ENCODE measurements at places on chromosomes 6 and 20.
A peak's percentile ranks its signal among the peaks of the same experiment; 100 is the strongest.

DNA sequence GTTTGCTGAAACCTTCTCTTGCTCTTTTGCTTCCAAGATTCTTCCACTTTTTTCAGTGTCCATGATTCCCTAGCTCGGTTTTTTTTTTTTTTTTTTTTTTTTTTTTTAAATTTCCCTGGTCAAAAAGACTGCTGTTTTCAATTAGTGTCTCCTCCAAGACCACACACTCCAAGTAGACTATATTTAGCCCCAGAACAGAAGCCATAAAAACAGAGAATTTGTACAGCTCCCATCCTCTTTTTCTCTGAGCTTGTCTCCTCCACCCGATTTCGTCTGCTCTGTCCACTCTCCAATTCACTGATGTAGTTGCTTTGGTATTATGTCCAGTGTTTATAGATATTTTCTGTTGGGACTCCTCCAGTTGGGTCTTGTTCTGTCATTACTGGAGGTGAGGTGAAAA lies 37.6 kb downstream of the RSPH3 start:
- DNase-seq: no peak

DNA sequence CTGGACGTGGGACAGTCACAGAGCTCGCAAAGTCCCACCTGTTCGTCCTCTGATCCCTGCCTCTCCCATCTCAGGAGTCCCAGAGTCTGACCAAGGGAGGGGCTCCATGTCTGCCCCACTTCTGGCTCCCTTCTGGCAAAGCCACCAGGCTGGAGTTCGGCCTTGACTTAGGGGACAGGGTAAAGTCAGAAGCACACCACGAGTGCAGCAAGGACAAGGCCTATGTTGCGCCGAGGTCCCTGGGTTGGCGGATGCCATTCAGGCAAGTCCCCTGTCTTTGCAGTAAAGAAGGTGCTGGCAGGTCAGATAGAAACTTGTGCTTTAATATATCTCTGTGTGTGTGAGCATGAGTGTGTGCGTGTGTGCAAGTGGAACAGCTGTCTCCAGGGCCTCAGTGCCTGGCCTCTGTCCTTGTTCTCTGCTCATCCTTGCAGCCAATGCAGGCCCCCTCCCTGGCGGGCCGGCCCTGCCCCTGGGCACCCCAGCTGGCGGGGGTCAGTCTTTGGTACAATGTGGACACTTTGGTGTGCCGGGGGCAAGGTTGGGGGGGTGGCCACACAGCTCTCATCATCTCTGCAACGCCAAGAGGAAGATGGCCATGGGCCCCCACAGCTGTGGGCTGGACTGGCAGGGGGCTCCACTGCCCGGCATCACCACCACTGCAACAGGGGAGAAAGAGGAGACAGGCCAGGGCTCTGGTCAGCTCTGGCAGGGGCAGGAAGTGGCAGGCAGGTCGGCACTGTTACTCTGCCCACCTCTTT lies 60.7 kb downstream of the MDGA1 start:
- DNase-seq: no peak

GRCh38 chr20:55555075-55555650 lies 450.2 kb downstream of the CBLN4 start:
- no peak for DNase-seq

GRCh38 chr6:169158174-169158573 lies 95.5 kb downstream of the THBS2 start:
- DNase-seq: no peak

DNA sequence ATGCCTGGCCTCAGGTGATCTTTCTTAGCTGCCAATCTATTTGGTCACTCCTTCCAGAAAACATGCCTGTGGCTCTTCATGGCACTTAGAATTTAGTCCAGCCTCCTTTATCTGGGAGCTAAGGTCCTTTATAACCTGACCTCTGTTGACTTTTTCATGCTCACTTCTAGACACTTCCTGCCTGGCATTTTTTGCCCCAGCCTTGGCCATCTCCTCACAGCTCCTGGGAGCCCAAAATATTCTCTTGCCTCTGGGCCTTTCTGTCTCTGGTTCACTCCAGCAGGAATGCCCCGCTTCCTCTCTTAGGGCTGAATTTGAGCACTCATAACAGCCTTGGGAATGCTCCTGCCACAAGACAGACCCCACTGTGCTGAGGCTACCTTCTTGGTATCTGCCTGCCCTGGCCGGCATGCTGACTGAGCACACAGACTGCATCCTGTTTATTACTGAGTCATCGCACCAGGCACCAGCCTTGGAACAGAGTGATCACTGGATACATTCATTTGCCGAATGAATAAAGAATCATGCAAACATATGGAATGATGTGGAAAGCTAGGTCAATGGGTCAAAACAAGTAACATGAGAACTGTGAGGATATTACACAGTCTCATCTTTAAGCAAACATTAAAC lies 5.8 kb upstream of the EEF1E1 start:
- peak; percentile 79 for DNase-seq

DNA sequence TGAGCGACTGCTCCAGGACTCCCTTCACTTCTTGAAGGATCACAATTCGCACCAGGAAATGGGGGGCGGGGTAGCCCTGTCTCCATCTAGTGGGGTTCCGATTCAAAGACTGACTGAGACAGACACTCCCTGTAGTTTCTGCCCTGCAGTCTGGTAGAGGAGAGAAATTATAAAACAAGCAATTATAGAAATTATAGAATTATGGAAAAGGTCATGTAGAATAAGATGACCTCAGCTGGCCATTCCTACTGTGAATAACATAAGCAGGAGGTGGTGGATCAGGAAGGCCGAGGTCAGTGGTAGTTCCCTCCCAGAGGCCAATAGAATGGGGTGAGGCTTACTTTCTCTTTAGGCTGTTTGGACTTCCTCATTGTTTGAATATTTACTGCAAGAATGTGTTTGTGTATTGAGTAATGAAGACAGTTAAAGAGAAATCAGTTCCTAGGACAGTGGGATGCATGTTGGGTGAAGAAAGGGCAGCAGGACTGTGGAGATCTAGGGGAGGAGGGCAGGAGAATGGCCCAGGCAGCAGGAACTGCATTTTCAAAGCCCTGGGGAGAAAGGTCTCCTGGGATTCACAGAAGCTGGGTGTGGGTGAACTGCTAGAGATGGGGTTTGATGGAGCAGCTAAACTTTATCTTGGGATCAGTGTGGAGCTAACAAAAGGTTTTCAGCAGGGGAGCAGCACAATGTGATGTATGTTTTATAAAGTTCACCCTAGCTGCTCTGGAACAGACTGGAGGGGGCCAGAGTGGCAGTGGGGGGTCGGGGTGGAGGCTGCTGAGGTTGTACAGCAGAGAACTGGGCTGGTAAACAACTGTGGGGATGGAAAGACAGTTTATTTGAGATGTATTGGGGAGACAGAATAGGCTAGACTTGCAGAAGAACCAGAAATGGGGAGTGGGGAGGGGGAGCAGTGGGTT lies 2.1 kb downstream of the ZNF341 start:
- no peak for DNase-seq

GRCh38 chr6:98769546-98769945 lies 64.8 kb upstream of the POU3F2 start:
- no peak for DNase-seq

DNA sequence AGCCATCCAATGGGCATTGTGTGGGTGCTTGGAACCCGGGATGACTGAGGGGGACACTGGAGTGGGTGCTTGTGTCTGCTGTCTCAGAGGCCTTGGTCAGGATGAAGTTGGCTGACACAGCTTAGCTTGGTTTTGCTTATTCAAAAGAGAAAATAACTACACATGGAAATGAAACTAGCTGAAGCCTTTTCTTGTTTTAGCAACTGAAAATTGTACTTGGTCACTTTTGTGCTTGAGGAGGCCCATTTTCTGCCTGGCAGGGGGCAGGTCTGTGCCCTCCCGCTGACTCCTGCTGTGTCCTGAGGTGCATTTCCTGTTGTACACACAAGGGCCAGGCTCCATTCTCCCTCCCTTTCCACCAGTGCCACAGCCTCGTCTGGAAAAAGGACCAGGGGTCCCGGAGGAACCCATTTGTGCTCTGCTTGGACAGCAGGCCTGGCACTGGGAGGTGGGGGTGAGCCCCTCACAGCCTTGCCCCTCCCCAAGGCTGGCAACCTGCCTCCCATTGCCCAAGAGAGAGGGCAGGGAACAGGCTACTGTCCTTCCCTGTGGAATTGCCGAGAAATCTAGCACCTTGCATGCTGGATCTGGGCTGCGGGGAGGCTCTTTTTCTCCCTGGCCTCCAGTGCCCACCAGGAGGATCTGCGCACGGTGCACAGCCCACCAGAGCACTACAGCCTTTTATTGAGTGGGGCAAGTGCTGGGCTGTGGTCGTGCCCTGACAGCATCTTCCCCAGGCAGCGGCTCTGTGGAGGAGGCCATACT lies 49.4 kb downstream of the PYGB start:
- no peak for DNase-seq

GRCh38 chr6:147434516-147434915 lies 74.0 kb upstream of the SAMD5 start:
- DNase-seq: no peak

GRCh38 chr20:17617868-17618672 lies 48.2 kb downstream of the DSTN start:
- DNase-seq: no peak

GRCh38 chr20:5843054-5843592 lies 92.9 kb downstream of the SHLD1 start:
- DNase-seq: no peak

DNA sequence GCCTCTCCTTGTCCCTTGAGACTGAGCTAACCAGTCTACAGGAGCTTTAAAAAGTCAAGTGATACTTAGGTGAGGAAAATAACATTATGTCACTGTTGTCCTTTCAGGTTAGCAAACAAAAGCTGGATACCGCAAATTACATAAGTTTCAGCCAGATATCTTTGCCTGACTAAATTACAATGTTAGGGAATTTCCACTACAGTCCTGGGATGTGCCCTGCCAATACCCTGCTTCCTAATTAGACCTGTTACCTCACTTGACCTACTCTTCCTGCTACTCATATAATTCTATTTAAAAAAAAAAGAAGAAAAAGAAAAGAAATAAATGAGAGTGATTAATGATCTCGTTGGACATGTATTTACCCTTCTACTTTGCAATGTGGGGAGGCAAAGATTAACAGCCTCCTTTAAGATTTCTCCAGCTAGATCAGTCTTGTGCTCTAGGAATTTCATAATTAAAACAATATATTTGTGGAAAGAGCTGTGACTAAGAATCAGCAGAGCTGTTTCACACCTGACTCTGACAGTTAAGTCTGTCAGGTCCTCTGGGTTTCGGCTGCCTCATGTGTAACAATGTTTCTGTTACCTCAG lies 318.9 kb downstream of the HDGFL1 start:
- no peak for DNase-seq

GRCh38 chr6:63389191-63389844 lies 69.5 kb upstream of the LGSN start:
- no peak for DNase-seq

DNA sequence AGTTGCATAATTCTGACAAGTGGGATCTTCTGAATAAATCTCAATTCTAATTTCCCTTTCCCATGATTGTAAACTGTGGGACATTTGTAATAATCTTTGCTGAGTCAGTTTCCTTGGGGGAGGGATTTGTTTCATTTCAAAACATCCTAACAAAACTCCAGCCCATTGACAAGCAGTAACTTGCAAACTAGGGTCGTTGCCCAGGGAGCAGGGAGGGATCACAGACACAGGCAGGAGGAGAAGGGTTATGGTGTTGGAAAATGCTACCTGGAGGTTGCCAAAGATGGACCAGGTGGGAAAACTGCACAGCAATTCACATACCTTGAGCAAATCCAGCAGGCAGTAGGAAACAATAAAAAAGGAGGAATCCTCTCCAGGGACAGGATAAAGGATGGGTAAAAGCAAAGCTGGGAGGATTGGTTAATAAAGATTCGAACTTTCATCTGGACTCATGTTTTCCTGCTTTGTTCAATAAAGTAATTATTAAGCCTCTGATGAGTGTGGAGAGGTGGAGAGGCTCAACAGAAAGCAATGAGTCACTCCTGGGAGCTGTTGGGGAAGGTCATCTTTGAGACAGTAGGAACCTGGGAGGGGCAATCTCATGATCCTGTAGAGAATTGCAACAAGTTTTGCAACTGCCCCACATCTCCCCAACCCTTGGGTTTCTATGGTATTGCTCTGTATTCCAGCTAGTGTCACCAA lies 87.3 kb upstream of the AKIRIN2 start:
- DNase-seq: no peak

- DNase-seq: no peak
Observed at GRCh38 chr6:169990095-169991030, 238.9 kb downstream of the ERMARD start.

- no peak for DNase-seq
Observed at GRCh38 chr20:41649489-41649888, 31.3 kb upstream of the CHD6 start.

- no peak for DNase-seq
Observed at GRCh38 chr6:14231501-14232280, 114.1 kb downstream of the CD83 start.

DNA sequence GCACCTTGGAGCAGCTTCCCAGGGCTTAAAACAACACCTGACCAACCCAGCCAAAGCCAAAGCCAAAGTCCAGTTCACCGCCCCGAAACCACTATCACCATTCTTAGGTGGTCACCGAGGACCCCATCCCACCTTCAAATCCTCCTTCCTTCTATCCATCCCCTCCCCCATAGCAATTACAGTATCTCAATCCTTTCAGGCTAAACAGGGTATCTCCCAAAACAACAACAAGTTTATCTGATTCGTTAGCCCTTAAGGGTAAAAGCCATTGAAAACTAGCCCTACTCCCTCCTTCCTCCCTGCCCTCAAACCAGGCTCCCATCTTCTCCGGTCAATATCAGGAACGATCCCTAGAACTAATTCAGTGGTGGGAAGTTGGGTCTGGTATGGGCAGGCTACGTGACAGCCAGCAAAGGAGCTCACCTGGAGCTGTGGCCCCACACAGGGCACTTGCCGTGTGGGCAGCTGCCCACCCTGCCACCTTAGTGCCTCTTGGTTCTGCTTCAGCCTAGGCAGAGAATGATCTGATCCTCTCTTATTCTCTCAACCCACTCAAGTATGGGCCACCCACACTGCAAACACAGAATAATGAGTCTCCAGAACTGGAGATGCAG lies 2.0 kb downstream of the ARHGAP18 start:
- no peak for DNase-seq

- no peak for DNase-seq
Observed at GRCh38 chr6:163814494-163815364, 400.2 kb downstream of the QKI start.

- no peak for DNase-seq
Observed at GRCh38 chr6:157443066-157443800, 62.2 kb downstream of the ZDHHC14 start.

- DNase-seq: no peak
Observed at GRCh38 chr6:138692058-138692977, 81.3 kb upstream of the CCDC28A start.

- no peak for DNase-seq
Observed at GRCh38 chr6:31578184-31579118, 3.1 kb downstream of the TNF start.
